Femur (tissue), 1 donor: ENCODE measurements at places on chromosomes 5 and 9.

DNA sequence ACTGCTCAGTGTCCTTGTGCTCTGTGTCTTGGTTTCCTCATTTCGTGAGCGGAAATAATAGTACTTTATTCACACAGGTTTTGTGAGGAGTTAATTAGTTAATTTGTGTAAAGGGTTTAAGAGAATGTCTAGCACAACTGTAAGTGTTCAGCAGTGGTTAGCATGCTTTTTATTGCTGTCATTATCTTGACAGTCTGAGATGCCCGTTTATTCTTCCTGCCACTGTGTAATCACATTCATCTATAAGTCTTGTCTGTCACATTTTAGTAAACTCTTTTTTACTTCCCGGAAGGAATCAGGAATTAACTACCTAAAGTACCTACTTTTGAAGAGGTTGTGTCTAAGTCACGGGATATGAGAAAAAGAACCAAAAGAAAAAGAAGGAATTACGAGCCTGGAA, 38.0 kb downstream of the IQGAP2 start:
- no peak for DNase-seq

DNA sequence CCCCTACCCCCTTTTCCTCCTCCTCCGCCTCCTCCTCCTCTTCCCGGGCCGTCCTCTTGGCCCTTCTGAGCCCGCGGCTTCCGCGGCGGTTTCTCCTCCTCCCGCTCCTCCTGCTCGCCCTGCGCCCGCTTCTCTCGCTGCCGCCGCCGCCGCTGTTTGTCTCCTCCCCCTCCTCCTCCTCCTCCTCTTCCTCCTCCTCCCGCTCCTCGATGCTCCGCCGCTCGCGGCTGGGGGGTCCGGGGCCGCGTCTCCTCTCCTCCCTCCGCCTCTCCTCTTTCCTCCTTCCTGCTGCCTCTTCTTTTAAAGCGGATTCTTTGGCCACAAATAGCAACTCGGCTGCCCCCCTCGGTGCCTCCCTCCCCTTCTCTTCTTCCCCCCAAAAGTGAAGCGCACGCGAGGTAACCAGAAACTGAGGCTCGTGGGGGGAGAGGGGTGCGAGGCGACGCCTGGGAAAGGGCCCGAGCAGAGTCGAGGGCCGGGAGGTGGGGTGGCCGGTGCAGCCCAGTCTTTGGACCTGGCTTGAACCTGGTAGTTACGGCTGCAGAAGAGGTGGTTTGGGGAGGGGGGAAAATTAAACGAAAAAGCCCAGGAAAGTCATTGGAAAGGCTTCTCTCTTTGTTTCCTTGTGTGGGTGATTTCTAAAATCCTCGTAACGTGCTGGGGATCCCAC, 1058.5 kb upstream of the DMAC1 start:
- DNase-seq = peak; percentile 92

- peak; percentile 88 for DNase-seq
These were observed 69.2 kb upstream of the CCDC180 start for GRCh38 chr9:97237951-97238889.

DNA sequence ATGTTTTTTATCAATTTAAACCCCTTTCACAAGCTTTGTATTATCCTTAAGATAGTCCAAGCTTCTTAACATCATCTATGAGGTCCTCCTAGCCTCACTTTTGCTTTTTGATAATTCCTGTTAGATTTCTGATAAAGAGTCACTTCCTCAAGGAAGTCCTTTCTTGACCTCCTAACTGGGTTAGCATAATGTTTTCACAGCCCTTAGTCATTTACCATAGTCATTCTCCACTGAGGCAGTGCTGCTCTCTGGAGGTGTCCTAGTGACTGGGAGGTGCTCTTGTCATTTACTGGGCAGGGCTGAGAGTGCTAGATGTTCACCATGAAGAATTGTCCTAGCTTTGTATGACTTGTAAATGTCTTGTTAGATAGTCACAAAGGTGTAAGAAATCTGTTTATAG, 26.4 kb downstream of the TNPO1 start:
- no peak for DNase-seq

DNA sequence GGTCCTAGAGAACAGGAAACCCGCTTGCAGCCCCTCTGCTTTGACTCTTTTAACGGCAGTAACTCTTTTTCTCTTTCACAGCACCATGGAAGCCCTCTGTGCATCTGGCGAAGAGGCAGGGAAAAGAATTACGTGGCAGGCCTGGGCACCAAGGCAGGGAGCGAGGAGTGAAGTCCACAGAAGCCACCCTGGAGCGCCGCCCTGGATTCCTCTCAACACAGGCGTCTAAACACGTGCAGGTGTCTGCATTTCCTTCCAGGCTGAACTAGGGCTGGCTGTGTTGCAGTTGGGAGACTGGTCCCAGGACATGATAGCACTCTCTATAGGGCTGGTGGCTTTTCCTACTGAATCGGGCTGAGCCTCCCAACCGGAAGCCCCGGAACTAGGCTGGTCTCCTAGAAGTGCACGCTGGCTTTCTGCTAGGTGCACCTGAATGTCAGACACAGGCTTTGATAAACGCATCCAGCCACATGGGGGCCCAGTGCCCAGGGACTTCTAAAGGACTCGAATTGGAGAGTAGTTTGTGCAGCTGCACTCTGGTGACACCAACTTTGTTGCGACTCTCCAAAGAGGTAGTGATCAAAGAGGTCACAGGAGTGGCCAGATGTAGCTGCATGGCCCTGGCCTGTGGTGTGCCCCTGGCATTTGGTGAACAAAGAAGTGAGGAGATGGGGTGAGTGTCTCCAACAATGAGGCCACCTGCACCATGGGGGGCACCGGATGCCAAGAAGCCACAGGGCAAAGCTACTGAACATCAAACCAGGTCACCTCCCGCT, 54.5 kb downstream of the AK8 start:
- no peak for DNase-seq

DNA sequence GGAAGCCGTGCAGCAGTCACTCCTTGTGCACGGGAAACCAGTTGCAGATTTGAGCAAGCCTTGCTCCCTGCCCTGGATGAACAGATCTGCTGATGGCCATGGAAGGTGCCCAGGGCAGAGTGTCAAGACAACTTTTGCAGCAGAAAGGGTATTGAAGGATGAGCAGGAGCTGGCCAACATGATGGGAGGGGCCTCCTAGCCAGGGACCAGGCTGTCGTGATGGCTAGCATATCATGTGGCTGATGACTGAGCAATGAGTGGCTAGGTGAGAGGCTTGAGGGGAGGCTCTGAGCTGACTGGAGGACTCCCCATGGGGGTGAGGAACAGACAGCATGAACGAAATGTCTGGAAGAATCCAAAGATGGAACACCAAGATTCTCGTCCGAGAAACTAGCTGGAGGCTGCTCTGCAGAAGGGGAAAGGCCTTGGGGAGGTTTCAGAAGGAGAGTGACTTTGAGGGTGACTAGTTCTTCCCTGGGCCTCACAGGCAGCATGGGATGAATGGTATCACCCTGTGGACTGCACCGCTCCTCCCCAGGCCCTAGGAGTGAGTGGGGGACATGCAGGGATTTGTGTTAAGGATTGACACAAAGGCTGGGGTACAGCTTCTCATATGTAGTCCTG, 18.5 kb downstream of the PPARGC1B start:
- DNase-seq = no peak

DNA sequence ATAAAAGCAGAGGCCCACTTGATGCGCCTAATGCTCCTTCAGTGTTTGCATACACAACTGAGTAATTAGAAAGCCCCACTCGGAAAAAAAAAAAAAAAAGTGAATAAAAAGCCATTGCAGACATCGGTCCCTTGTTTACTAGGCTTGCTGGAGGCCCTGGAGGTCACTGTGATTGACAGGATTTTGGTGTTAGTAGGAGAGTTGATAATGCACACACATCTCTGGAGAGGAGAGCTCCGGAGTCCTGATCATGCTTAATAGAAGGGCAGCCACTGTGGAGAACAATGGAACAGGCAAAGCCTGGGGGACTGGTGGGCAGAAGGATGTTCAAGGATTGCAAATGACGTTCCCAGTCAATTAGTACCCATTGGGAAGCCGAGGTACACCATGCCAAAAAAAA, 152.5 kb downstream of the EFNA5 start:
- no peak for DNase-seq

DNA sequence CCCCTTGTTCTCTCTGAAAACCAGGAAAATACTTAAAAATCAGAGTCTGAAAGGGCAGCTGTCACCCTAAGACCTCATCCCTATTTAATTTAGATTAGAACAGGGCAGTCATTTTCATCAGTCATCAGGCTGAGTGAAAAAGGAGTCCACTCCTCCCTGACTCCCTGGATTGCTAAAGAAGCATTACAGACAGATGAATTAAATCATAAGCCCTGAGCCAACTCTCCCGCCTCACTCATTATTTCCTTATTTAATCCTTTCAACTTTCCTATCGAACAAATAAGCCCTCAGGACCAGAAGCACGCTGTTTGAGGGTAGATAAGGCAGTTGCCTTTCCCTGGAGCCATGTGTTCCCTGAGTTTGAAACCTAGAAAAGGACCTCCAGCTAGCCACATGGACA, 201.9 kb upstream of the ANKRD55 start:
- DNase-seq = no peak

- DNase-seq = no peak
These were observed 496.2 kb upstream of the ADAMTS16 start for GRCh38 chr5:4643960-4644359.

DNA sequence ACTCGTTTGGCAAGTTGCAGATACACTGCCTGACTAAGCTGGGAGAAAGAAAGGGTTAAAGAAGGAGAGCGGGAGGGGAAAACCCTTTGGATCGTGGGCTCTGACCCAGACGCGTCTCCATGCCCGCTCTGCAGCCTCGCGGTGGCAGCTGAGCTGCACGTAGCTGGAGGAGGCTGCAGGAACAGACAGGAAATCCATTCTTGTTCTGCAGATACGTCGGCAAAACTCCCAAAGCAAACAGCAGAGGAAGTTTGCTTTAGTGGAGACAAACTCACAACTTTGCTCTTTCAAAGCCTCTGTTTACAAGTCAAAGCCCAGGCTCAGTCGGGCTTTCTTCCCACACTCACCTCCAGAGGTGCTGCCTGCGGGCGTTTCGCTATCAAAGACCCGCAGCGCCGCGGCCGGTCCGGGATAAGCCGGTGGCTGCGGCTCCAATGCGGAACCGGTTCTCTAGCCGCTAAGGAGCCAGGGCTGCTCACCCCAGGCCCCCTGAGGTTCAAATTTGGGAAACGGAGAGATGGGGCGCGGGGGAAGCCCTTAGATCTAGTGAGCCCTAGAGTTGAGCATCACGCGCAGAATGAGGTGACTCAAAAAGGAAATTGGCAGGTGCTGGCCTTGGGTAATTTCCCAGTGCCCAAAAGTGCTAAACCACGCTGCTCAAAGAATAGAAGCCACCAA, 60.7 kb downstream of the MAT2B start:
- DNase-seq = peak; percentile 26

DNA sequence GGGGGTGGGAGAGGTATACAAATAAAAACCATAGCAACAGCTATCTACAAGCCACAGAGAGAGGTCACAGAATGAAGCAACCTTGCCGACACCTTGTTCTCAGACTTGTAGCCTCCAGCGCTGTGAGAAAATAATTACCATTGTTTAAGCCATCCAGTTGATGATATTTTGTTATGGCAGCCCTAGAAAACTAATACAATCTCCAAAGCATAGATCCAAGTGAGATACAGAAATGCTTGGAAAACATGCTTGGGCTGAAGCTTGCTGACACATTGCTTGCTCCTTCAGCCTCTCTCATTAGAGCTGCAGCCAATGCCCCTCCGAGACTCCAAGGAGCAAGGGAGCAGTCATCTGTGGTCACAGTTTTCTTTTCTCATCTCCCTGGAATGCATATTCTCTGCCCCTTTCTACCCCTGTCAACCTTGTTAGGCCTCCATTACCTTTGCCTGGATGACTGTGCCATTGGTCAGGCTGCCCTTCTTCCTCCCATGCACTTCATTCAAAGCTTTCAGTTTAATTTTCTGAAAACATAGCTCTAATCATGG, 401.4 kb upstream of the KLF4 start:
- DNase-seq = no peak

GRCh38 chr9:93086447-93087224, 9.4 kb upstream of the CARD19 start:
- DNase-seq = no peak

DNA sequence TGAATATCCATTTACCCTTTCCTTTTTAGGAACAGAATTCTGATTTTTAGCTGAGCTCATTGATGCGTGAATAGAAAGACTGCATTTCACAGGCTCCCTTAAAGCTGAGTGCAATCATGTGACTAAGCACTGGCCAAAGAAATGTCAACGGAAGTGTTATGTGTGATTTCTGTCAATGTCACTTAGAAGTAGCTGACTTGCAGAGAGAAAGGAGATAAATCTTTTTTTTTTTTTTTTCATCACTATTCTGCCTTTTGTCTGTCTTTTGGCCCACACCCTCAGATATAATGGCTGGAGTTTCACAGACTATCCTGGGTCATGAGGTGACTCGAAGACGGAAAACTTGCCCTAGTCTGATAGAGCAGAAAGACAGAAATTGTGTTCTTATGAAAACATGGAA, 39.3 kb upstream of the SLC27A6 start:
- no peak for DNase-seq

DNA sequence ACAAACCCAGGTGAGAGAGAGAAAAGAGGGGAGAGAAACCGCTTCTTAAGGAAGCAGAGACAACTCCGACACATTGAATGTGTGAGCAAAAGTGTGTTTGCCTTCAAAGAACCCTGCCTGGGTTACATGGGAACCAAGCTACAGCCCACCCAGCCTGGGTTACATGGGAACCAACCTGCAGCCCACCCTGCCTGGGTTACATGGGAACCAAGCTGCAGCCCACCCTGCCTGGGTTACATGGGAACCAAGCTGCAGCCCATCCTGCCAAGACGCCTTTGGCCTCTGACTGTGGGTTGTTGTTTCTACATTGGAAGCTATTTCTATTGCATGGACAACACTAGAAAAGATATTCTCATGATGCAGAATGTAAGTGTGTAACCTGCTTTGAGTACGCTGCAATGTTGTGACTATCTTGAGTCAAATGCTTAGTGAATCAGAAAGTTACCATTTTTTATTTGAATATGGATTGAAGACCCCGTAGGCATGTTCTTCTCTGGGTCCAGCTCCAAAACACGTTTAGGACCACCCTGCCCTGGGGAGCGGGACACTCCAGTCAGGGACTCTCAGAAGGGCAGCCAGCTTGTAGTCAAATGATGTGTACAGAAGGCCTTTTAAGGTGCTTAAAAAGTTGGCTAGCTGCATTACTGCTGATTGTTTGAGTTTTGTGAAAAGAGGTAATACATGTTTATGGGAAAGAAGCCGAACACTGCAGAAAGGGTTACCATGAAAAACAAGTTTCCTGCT, 39.1 kb upstream of the UNC5A start:
- DNase-seq = no peak

GRCh38 chr5:7678030-7678429, 172.9 kb downstream of the CFAP90 start:
- DNase-seq = no peak

DNA sequence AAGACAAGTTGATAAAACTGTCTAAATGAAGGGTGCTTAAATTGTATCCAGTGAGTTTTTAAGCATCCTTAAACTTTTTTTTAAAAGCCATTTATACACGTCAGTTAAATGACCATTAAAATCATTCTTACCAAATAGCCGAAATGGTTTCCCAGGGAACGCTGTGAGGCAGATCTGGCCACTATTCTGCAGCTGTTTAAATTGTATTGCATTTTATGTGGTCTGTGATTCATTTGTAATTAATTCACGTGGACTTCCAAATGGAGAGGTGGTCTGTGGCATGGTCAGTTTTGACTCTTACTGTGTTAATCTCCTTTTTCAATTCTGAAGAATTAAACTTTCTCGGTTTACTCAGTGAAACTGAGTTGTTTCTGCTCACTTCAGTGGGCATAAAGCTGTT, 113.7 kb upstream of the OTULINL start:
- no peak for DNase-seq
